ENCODE measurements at places on chromosomes 5 and 9.

DNA sequence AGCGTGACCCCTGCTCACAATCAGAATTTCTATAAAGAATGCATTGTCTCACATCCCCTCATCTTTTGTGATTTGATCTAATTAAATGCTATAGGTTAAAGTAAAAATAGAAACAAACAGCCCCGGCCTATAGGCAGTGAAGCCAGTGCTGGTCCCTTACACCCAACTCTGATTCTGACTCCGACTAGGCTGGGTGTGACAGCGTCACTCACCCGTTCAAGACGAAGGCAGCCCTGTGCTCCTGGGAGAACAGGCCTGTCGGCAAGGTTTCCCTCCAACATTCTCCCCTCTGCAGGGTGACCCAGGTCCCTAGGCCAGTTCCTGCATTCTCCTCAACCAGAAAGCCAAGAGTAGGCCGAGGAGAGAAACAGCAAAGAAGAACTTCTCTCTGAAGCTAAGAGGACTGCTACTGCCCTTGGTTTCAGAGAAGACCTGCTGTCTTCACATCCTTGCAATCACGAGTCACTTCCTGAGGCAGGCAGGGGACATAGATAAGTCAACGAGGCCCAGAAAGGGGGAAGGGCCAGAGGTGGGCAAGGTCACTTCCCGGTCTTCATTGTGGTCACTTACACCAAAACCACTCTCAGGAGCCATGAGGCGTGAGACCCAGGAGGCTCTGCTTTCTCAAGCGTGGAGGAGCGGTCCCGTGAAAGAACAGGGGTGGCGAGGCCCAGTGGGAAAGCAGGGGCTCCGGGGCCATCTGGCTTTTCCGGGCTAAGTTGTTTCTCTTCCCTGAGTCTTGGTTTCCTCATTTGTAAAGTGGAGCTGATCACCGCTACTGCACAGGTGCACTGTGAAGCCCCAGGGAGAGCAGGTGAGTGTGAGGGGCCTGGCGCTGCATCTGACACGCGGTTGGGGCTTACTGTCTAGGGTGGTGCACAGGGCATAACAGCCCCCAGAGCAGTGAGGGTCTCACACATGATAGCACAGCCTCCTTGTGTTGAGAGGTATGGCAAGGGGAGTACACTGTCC is 200.8 kb downstream of the CRB2 start:
- no peak for DNase-seq

GRCh38 chr9:72473474-72474261 is 47.7 kb upstream of the TMC1 start:
- DNase-seq = no peak

- DNase-seq = no peak
Observed at GRCh38 chr9:121455527-121456239, 44.0 kb downstream of the GGTA1 start.

DNA sequence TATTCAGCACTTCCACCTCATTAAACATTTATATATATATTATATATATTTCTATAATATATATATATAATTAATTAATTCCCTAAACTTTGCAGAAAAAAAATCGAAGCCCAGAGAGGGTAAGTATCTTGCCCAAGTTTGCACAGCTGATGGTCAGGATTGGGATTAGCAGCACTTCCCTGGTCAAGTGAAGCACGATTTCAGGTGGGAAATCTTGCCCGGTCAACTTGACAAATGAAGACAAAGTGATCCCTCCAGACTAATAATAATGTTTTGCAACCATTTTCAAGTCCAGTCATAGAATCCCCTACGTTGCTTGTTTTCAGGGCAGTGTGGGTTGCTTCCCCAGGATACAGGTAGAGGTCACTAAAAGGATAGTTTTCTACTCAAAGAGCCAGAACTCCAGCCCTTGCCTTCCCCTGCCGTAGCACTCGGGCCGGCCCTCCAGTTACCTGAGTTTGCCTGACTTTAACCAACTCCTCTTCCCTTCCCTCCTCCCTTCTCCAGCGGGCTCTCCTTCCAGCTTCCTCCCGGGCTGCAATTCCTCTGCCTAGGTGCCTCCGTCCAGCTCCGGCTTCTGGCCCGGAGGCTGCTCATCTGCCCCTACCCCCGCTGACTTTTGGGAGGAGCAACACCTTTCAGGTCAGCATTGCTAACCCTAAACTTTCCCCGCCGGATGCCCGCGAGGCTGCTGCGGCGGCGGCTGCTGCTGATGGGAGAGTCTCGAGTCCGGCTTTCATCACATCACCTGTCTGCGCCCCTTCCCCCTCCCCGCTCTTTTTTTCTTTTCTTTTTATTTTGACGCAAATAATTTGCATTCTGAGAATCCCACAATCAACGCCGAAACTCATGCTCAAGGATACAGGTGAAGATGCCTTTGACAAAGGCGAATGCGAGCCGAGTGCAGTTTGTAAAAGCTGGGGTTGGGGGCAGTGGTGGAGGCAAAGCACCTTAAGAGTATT is 930 bp downstream of the PRLR start:
- no peak for DNase-seq

DNA sequence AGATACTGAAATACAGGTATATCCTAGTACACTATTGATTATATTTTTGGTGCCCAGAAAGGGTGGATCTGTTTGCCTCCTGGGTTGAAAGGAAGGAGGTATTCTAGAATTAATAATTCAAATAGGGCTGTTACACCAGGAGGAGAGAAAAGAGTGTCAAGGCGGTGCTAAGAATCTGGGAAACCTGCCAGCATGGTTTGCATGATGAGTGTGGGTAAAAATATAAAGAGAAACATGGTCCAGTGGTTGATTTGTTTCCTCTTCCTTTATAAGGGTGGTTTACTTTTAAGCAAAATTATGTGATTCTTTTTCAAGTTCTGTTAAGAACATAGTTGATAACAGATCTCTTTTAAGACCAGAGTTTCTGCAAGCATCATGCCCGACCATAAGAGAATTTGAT is 69.4 kb upstream of the NFIB start:
- no peak for DNase-seq

DNA sequence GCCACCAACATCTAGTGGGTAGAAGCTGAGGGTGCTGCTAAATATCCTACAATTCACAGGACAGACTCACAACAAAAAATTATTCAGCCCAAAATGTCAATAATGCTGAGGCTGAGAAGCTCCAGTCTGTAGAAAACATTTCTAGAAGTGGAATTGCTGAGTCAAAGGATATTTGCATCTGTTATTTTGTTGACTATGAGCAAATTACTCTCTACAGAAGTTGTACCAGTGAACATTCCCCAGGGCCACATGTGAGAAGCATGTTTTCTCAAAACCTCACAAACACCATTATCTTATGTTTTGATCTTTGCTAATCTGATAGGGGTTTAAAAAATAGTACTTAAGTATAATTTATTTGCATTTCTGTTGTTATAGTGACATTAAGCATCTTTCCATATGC is 15.4 kb downstream of the ITK start:
- DNase-seq = no peak

GRCh38 chr5:154421868-154422267 is 23.9 kb upstream of the SAP30L start:
- DNase-seq = no peak

- no peak for DNase-seq
Observed at GRCh38 chr5:119751734-119752094, 122.4 kb downstream of the FAM170A start.

DNA sequence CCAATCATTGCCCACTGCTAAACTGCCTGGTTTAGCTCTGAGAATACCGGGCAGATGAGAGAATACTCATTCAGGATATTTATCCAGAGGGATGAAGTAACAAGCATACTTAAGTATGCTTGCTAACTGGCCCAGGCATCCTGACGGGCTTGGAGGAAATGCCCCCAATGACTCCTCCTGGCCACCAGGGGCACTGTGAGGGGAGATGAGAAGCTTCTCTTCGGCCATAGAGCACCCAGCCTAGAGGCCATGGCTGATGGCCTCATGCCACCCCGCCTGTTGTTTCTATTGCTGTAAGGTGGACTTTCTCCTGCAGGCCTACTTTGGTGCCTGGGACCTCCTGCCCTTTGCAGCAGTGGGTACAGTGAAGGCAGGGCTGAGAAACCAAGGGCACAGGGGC is 134.5 kb upstream of the FSTL4 start:
- DNase-seq = no peak

- DNase-seq = no peak
Observed at GRCh38 chr9:20734275-20734674, 50.2 kb downstream of the FOCAD start.

GRCh38 chr9:136844761-136845464 is 2.6 kb downstream of the AJM1 start:
- no peak for DNase-seq

- no peak for DNase-seq
Observed at GRCh38 chr9:754150-754931, 87.2 kb upstream of the DMRT1 start.

GRCh38 chr5:137141779-137142178 is 357.3 kb downstream of the SPOCK1 start:
- DNase-seq = no peak

DNA sequence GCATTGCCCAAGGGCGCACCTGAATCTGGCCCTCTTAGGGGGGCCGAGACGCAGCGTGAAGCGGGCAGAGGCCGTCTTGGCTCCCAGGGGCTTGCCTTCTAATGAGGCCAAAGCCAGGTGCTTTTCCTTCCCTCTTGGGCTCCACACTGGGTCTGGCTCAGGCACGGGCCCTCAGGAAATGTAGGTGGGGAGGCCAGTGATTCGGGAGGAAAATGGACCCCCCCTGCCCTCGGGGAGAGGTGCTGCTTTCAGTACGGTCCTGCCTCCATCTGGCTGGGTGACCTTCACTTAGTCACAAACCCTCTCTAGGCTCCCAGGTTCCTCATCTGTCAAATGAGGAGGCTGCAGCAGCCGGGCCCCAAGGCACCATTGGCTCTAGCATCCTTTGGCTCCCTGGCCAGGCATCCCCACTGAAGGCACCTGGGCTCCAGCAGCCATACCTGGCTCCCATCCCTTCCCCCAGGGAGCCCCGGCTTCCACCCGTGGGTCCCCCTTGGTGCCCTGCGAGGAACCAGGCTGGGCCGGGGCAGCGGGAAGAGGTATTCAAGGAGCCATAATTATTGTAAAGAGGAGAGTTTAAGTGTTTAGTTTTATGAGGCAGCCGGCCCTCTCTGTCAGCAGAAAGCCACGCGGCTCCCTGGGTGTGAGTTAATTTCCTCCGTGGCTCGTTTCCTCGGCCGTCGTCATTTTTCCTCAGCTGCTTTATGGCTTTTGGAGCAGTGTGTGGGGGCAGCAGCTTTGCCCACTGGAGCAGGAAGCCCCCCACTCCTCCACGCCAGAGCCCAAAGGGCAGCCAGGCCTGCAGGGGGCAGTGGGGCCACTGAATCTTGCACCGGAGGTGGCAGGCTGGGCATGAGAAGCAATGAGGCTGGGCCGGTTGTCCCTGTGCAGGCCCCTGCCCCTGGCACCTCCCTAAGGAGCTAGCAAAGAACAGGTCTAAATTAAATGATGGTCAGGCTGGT is 24.9 kb upstream of the UNC5A start:
- no peak for DNase-seq
